Activated CD4-positive, alpha-beta T cell treated with anti-CD3 and anti-CD28 coated beads for 36 hours (primary cell): ENCODE measurements at places on chromosomes 11 and 22. TPM values are rescaled to one million over a fixed set of nuclear protein-coding genes. Genes with fewer than 3 reads are reported as not detected.

Gene TRIM22
- 73.4 TPM for total RNA-seq

Gene MS4A1
- total RNA-seq: not detected

Gene CLNS1A
- 212 TPM for total RNA-seq

Gene KCNJ1
- total RNA-seq: not detected

Gene BTBD18
- total RNA-seq: not detected

Gene MRGPRE
- total RNA-seq: not detected

Gene APOBEC3C
- 75.3 TPM for total RNA-seq

Gene OPCML
- not detected for total RNA-seq

Gene NCR3LG1
- total RNA-seq: 0.86 TPM

Gene NAP1L4
- 241 TPM for total RNA-seq

Gene PLA2G3
- not detected for total RNA-seq

Gene RIMBP3B
- 0.41 TPM for total RNA-seq

Gene NAALAD2
- total RNA-seq: not detected

Gene RASL10A
- not detected for total RNA-seq

Gene OR51B4
- total RNA-seq: not detected

Gene NPAS4
- total RNA-seq: 0.07 TPM
